ENCODE measurements at places on chromosomes 7 and 10.

GRCh38 chr7:82722946-82723345, 279.4 kb upstream of the CACNA2D1 start:
- no peak for DNase-seq

- no peak for DNase-seq
These were observed 69.8 kb downstream of the DOCK4 start for GRCh38 chr7:112136271-112137008.

GRCh38 chr10:32190890-32191491, 134.8 kb upstream of the KIF5B start:
- DNase-seq, result no peak

DNA sequence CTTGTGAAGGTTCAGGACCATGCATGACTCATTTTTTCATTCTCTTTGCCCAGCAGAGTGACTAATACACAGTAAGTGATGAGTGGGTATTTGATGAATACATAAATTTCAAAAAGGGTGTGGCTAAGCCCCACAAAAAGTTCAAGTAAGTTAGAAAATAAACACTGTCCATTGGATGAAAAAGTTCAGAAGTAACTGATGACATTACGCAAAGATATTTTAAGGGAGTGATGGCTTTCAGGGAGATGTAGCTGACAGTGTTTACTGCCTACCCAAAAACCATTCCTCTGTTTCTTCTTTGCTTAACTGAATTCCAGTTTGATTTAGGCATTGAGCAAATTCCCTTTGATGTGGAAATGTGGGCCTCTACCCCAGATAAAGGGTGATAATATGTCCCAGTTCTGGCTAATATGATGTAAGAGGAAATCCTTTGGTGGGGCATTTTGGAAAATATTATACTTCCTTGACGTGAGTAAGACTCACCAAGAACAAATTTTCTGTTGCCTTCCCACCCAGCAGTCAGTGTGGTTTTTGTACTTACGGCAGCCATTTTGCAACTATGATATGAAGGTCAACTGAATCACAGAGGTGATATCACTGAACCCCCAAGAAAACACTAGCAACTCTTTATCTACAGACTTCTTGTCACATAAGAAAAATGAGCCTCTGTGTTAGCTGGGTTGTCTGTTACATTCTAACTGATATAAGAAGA, 29.0 kb upstream of the EBLN1 start:
- DNase-seq, result no peak

- DNase-seq, result no peak
These were observed 229.6 kb downstream of the PRPF18 start for GRCh38 chr10:13816195-13816925.

DNA sequence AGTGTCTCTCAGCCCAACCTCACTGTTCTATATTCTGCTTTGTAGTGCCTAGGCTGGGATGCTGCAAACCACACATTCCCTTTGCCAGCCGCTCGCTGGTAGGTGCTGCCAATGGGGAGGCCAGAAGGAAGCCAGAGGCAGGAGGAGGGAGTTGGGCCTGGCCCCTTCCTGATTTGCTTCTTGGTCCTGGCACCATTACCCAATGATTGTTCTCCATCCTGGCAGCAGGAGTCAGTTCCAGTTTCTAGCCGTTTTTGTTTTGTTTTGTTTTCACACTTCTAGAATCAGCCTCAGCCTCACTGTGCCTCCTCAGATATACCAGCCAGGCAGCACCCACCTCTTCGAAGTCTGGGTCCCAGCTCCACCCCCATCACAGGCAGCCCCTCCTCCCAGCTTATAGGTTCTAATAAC, 27.4 kb upstream of the LOXL4 start:
- DNase-seq, result no peak

DNA sequence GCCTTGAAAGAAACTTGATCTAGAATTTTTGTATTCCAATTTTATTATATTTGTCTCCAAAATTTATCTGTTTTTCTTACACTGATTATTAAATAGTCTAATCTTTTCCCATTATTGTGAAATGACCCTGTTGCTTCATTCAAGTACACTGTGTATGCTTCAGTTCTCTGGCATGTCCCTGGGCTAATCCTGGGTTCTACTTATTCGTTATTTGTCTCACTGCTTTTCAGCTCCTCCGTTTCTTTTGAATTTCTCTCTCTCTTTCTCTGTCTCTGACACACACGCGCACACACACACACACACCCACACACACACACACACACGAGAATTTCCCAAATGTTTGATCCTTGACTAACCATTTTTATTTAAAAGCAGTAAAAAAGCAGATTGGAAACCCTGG, 768.6 kb downstream of the NRG3 start:
- DNase-seq, result no peak

- no peak for DNase-seq
These were observed 179.0 kb downstream of the NOC3L start for GRCh38 chr10:94183666-94184264.

DNA sequence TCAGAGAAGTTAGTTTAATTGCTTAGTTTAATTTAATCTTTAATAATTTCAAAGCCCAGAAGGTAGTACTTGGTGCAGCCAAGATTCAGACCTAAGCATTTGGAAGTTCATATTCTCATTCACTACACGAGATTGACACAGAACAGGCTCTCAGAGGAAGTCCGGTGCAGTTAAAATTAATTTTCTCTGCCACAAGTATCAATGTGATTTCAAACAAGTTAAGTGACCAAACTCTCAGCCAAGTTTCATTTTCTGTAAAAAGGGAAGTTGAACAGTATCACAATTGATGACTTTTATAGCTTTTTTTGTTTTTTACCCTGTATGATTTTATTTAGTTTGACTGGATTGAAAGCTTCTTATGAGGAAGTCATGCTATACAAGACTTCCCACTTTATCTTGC, 1494.9 kb upstream of the LRRTM3 start:
- DNase-seq, result no peak

DNA sequence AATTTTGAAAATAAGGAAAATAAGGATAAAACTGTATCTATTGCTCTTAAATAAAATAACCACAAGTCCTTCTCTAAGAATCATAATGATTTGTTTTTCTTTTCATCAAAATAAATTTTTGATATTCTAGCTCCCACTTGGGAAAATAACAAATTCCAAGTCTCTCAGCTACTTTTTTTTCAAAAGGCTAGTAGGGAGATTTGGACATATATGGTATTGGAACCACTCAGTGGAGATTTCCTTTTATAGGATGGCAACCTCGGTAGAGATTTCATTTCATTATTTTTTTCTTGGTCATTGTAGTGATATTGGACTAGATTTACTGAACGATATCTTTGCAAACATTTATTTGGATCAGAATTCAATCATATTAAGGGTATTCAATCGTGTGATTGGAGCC, 69.5 kb upstream of the PRKG1 start:
- no peak for DNase-seq

DNA sequence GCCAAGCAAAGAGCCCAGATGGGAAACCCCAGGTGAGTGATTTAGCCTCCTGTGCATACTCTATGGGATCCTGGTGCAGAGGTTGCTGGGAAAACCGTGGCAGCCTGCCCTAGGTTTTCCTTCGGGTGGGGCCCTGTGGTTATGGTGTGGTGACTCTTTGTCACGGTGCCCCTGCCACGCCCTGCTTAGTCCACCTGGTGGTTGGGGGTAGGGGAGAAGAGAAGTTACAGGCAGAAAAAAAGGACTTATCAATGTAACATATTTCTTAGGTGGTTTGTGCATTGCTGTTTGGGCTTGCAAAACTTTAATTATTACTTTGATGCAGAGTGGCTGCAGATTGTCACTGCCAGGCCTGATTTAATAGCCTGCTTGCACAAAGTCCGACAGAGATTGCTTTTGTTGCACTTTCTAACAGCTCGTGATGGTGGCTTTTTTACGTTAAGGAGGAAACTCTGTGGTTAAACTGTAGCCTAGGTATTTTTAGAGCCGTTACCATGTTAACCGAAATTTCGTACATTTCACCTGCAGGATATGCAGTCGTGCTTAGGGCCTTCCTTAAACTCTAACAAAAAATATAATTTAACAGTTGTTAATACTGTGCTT, 197.4 kb downstream of the RNLS start:
- no peak for DNase-seq

DNA sequence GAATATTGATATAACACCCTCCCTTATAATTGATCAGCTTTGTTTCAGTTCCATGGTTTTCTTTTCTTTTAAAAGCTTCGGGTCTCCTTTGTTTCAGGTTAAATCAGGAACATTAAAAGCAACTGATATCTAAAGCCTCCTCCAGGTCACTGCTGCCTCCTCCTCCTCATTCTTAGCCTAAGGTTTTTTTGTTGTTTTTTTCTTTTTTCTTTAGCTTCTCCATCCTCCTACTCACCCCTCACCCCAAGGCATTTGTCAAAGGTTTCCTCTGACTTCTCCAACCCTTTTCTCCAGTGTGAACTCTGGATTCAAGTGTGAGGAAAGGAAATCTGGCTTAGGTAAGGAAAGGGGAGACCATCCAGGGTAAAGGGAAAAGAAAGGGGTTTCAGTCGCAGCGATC, 420.2 kb upstream of the NFE2L3 start:
- DNase-seq, result no peak

DNA sequence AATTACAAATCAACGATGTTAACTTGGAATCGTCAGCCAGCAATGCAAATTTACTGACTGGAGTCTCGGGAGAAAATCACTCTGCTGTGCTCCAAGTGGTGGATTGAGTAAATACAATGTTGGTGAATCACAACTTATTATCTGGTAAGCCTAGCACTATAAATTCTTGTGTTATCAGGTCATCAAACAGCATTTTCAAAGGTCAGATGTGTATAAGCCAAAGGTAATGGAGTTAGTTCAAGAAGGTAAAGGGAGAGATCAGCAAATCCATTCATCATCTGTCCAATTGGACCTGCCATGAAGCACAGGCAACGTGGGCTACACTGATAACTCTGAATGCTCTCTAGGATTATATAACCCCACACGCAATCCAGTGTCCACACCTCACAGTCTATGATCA, 13.9 kb downstream of the CUBN start:
- no peak for DNase-seq

DNA sequence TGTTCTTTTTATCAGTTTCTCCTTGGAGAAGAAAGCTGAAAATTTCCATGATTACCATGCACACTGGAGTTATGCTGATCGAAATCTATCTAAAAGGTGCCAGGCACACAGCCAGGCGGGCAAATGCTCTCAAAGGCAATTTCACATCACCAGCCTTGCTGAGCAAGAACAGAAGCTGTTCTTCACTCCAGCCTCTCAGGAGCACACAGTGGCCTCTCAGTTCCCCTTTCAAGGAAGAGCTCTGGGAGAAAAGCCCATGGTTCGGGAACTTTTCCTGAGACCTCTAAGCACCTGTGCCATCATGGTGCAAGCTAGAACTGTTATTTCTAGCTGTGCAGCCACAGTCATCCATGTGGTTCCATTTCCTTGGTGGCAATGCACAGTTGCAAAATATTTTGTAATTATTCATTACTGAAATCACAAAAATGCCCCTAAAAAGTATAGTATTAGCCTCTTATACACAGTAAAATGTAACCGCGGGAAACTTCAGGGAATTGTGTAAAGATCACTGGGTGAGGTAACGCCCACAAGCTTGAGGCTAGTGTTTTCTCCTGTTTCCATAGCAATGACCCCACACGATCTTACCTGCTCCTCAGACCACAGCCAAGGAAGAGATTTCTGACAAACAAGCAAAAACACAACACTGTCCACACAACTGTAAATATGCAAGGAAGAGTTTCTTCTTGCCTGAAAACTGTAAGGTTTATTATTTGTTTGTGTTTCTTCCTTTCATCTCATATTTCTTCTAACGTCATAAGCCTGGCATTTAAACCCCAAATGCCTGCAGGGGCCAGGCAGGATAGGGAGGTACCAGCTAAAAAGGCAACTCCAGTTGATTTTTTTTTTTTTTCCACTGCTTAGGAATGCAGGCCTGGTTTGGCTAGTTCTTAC, 121.2 kb downstream of the FAM107B start:
- no peak for DNase-seq

DNA sequence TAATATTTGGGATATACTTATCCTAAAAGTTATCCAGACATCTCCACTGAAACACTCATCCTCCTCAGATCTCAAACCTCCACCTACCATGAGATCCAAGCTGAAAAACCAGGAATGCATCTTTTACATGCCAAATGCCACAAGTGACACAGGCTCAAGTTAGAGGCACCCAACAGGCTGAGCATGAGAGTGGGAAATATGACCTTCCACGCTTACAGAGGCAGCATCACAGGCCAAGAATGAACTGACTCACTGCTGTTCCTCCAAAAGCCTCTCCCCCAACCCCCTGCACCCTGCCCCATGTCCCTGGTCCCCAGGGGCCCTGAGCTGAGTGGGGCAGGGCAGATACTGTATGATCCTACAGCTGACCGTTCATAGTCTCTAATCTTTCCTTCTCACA, 4.8 kb upstream of the MTPAP start:
- DNase-seq, result no peak

GRCh38 chr10:8876171-8876570, 821.7 kb downstream of the GATA3 start:
- DNase-seq, result no peak

DNA sequence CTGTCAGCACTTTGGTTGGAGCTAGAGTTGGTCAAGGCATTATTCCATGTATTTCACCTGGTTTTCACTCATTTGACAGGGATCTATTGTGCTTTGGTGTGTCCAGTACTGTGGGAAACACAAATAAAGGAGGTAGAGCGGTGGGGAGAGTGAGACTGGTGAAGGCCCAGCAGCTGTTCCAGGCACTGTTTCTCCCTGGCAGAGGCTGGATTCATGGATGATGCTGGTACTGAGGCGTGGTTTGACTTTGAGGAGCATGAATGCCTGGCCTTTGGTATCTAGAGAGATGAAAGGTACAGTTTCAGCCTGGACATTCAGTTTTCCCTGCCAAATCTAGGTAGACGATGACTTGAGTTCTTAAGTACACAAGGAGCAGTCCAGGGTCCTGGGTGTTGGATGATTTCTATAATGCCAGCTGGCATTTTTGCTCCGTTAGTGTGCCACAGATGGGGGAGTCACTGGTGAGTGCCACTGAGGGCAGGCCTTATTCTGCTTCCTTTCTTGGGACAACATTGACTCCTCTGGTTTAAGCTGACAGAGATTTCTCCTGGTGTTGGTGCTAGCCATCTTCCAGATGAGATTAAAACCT, 162.2 kb upstream of the BMPER start:
- no peak for DNase-seq

DNA sequence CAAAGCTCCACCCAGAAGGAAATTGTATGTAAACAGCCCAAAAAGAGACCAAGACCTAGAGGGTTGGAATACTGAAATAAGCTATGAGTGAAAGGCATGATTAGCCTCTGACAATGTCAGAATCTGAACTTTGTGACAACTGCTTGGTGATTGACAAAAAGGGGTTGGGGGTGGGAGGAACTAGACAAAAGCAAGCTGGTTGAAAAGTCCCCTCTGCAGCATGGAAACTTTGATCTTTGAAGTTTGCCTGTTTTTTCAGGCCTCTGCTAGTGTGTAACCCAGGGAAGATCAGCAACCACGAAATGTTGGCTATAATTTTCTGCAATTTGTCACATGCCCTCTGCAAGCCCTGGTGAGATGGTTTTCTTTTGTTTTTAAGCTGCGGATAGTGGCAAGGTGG, 104.8 kb upstream of the SLC25A13 start:
- no peak for DNase-seq

GRCh38 chr10:109914966-109915365, 8.3 kb downstream of the XPNPEP1 start:
- no peak for DNase-seq

DNA sequence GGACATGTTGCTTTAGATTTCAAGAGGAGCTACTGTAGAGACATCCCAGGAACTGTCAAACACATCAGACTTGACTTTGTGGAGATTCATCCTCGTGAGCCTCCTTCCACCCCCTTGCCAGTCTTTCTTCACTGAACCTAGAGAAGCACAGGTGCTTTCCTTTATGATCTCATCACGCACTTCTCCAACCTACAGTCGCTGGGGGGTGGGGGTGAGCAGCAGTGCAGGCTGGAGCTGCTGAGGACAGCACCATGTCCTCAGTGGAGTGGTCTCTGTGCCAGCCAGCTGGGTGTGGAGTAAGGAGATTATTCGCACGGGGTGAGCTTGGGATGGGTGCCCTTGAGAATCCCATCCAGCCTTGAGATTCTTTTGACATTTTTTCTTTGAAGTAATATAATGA, 88.1 kb downstream of the VOPP1 start:
- DNase-seq, result no peak
